ENCODE measurements at places on chromosomes 16 and 17. TPM values are rescaled to one million over a fixed set of nuclear protein-coding genes. Genes with fewer than 3 reads are reported as not detected.

Gene NEUROD2
- total RNA-seq, result not detected

Gene TUBB3
- 1.1 TPM for total RNA-seq

Gene RRAD
- total RNA-seq, result 0.20 TPM

Gene ZPBP2
- not detected for total RNA-seq

Gene ICAM2
- 116 TPM for total RNA-seq

Gene WNT9B
- total RNA-seq, result not detected

Gene RAPGEFL1
- 4.0 TPM for total RNA-seq

Gene HID1
- 0.44 TPM for total RNA-seq

Gene TMEM235
- total RNA-seq, result not detected

Gene C16orf54
- total RNA-seq, result 92.3 TPM

Gene RAP1GAP2
- 37.3 TPM for total RNA-seq

Gene ATP6V0A1
- total RNA-seq, result 8.9 TPM

Gene GDPD1
- total RNA-seq, result 2.5 TPM

Gene LRRC36
- total RNA-seq, result not detected

Gene OSGIN1
- total RNA-seq, result 0.77 TPM
